ENCODE measurements at places on chromosomes 7 and 10.
A peak's percentile ranks its signal among the peaks of the same experiment; 100 is the strongest.

GRCh38 chr10:49550563-49550962, 11.6 kb upstream of the ERCC6 start:
- peaks cover 3% of the 10 kb centered on the region for H3K36me3 ChIP-seq
- DNase-seq, result no peak
- H3K27me3 ChIP-seq, result no peaks in the 10 kb centered on the region
- H3K27ac ChIP-seq, result no peak overlapping the region
- no peak overlapping the region for H3K4me3 ChIP-seq

DNA sequence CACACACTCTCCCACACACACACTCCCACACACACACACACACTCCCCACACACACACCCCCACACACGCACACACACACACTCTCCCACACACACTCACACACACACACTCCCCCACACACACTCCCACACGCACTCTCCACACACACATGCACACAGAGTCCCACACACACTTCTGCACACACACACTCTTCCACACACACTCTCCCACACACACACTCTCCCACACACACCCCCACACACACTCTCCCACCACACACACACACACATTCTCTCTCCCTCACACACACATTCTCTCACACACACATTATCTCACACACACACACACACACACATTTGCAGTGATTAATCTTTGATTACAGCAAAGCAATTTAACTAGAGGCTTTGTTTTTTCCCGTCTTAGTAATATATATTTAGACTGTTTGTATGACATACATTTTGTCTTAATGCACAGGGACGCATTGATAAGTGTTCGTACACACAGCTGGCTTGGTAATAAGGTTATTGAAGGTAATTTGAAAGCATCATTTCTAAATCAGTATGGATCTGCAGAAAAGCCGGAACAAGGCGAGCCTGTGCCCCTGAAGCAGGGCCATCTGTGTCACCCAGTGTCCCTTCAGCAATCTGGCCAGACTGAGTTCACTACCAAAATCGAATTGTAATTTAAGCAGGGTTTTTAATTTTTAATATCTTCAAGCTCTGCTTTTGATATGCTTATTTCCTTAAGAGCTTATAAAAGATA, 69.9 kb upstream of the SH2B2 start:
- no peak for DNase-seq
- H3K4me3 ChIP-seq, result no peak overlapping the region

DNA sequence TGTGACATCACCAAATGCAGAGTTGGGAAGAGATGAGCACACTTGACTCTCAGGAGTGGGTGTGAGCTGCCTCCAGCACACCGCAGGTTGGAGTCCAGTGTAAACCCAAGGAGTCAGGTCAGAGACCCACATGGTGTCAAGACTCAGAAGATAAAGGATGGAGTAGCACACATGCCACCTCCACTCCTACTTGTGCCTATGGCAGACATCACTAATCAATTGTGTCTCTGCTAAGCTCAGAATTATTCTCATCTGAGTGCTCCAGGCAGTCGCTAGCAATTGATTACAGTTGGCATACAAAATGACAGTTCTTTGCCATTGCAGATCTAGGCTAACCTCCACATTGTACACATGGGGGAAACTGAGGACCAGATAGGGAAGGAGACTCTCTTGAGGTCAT, 187.1 kb downstream of the RPS24 start:
- H3K36me3 ChIP-seq, result no peaks in the 10 kb centered on the region
- H3K4me1 ChIP-seq, result peaks cover 33% of the 10 kb centered on the region
- DNase-seq, result no peak
- no peaks in the 10 kb centered on the region for H3K27me3 ChIP-seq

DNA sequence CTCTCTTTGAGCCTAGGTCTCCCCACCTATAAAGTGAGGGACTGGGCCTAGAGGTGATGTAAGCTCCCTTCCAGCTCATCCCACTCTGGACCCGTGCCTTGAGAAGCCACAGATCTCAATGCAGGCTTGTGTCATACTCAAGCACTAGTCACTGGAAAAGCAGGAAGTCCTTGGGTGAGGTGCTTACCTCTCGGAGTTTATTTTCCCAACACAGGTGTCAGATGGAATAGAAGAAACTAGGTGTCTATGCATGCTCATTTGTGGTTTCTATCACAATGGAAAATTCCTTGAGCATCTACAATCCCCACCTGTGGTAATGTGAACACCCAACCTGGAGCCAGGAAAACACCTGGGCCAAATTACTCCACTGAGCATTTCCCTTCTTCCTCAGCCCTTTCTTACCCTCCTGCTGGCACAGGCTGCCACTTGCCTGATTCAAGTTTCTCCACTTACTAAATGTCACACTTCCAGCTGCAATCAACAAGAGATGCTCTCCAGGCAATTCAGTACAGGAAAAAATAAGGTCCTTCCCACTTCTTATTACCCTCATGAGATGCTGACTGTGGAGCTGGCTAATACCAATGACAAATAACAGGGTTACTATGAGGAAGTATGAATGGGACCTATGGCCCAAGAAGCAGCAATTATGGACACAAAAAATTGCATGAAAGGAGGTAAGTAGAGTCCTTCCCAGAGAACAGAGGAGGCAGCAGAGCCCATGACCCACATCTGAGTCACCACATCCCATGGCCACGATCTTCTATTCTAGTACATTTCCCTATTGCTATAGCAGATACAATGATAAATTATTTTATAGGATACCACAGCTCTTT, 13.1 kb downstream of the LSM5 start:
- no peaks in the 10 kb centered on the region for H3K27me3 ChIP-seq
- H3K36me3 ChIP-seq, result no peaks in the 10 kb centered on the region
- H3K4me3 ChIP-seq, result no peak overlapping the region
- no peak overlapping the region for H3K27ac ChIP-seq
- H3K4me1 ChIP-seq, result peaks cover 18% of the 10 kb centered on the region

DNA sequence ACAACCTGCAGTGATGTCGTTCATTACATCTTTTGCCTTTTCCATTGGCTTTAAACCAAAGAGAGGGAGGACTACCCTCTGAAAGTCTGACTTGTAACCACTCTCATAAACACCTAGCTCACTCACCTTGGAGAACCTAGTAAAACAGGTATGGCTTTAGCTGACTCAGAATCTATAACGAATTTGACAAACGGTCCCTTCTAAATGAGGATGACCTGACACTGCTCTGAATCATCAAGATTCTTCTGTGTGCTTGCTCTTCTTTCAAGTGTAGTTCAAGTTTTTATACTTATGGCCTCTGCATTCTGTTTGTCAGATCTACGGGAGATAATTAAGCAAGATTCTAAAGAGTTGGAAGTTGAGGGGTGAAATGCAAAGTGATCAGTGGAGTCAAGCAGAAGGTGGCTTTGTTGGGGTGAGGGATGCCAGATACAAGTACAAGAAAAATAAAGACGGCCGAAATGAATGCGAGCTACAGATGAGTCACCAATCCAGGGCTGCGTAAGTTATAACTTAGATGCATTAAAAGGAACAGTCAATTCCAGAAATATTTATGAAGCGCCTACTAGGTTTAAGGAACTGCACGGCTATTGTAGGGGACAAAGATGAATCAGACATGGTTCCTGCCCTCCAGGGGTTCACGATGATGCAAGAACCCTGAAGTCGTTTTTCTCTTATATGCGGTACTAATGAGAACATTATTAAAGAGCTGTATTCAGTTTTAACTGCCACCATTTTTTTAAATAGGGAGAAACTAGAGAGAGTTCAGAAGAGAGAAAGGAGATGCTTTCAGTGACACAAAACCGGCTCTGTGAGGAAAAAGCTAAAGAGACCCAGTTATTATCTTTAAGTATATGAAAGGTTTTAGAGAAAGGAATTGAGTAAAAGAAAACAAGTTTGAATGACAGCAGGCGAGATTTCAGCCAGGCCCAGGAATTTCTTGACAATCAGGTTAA, 6.5 kb downstream of the HIPK2 start:
- H3K27me3 ChIP-seq, result no peaks in the 10 kb centered on the region
- H3K4me1 ChIP-seq, result peaks cover 41% of the 10 kb centered on the region
- no peak for DNase-seq
- H3K4me3 ChIP-seq, result no peak overlapping the region

DNA sequence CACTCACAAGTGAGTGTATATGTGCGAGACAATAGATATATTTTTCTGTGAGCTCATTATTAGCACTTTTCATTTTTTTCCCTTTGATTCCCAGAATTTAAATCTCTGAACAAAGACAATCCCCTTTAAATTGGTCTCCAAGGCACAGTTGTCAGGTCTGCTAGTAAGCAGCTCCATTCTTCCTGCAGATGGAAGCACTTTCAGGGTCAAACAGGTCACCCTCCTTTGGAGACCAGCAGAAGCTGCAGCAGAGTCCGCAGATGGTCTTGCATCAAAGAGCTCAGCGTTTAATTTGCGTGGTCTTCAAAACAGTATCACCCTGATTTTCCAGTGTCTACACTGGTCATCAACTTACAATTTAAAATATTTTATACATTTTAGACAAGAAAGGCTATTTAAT, 543.8 kb downstream of the ARL4A start:
- no peak overlapping the region for H3K27ac ChIP-seq
- no peak for DNase-seq
- H3K4me1 ChIP-seq, result peaks cover 4% of the 10 kb centered on the region

GRCh38 chr7:96426027-96426426, 104.1 kb upstream of the SLC25A13 start:
- H3K27ac ChIP-seq, result peak overlapping the region; percentile 28
- H3K4me3 ChIP-seq, result no peak overlapping the region
- H3K36me3 ChIP-seq, result no peaks in the 10 kb centered on the region
- peaks cover 4% of the 10 kb centered on the region for H3K27me3 ChIP-seq
- peaks cover 12% of the 10 kb centered on the region for H3K4me1 ChIP-seq
- DNase-seq, result no peak

- H3K4me3 ChIP-seq, result no peak overlapping the region
- no peaks in the 10 kb centered on the region for H3K4me1 ChIP-seq
- H3K27ac ChIP-seq, result no peak overlapping the region
- H3K27me3 ChIP-seq, result peaks cover 3% of the 10 kb centered on the region
Measured at GRCh38 chr10:12605580-12606405, 256.4 kb downstream of the CAMK1D start.

DNA sequence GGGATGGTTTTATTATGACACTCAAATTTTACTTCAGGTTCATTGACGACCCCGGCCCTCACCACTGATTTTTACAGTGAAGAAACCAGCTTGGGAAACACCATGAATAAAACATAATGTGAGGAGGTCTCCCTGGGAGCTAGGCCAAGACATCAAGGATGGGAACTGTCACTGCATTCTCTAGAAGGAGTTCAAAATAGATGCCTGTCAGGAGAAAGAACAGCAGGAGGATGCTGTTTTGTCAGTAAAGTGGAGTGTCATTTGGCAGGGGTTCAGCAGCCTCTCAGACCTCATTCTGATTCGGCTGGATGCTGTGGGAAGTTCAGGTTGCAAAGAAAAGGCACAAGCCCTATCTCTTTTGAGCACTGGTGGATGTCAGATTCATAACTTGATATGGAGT, 360.3 kb upstream of the C7orf33 start:
- H3K27me3 ChIP-seq, result peaks cover 3% of the 10 kb centered on the region
- H3K4me1 ChIP-seq, result no peaks in the 10 kb centered on the region
- DNase-seq, result no peak

- no peak overlapping the region for H3K27ac ChIP-seq
- no peaks in the 10 kb centered on the region for H3K36me3 ChIP-seq
- H3K4me3 ChIP-seq, result no peak overlapping the region
- H3K27me3 ChIP-seq, result no peaks in the 10 kb centered on the region
- peaks cover 52% of the 10 kb centered on the region for H3K4me1 ChIP-seq
Measured at GRCh38 chr7:28478656-28479055, 66.3 kb downstream of the CREB5 start.

GRCh38 chr10:78803710-78804109, 265.1 kb upstream of the ZMIZ1 start:
- no peak for DNase-seq
- H3K4me3 ChIP-seq, result no peak overlapping the region
- no peaks in the 10 kb centered on the region for H3K27me3 ChIP-seq
- H3K36me3 ChIP-seq, result no peaks in the 10 kb centered on the region

GRCh38 chr10:77819210-77820112, 107.1 kb downstream of the DLG5 start:
- H3K36me3 ChIP-seq, result peaks cover 39% of the 10 kb centered on the region
- no peaks in the 10 kb centered on the region for H3K4me1 ChIP-seq
- H3K4me3 ChIP-seq, result no peak overlapping the region
- no peak for DNase-seq
- no peaks in the 10 kb centered on the region for H3K27me3 ChIP-seq

- no peak overlapping the region for H3K4me3 ChIP-seq
- no peak overlapping the region for H3K27ac ChIP-seq
- peaks cover 78% of the 10 kb centered on the region for H3K27me3 ChIP-seq
- no peak for DNase-seq
- peaks cover 4% of the 10 kb centered on the region for H3K4me1 ChIP-seq
Measured at GRCh38 chr7:38628630-38629385, 2.4 kb downstream of the AMPH start.

DNA sequence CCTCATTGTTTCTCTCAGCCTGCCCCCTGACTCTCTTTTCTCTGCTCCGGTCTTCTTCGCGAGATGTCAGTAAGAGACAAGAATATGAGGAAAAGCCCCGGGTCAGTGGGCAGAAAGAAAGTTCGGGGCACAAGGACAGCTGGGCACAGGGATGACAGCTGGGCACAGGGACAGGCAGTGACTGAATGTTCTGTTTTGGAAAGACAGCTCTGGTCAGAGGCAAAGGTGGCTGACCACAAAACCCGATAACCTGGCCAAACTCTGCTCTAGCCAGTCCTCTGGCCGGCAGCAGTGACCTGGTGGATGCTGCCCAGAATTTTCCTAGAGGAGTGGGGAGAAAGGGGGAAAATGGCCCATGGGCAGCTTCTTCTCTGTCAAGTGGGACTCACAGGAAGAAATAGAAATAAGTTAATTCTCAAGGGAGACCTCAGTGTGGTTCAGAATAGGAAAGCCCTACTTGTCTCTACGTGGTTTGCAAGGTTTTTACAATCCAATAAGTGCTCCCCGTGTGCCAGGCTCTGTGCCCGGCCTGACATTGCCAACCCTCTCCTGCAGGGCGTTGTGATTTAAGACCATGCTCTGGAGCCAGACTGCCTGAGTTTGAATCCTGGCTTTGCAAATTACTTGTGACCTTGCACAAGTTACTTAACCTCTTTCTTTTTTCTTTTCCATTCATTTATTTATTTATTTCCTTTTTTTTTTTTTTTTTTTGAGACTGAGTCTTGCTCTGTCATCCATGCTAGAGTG, 110.6 kb upstream of the ZNF716 start:
- no peaks in the 10 kb centered on the region for H3K4me1 ChIP-seq
- DNase-seq, result no peak
- H3K4me3 ChIP-seq, result no peak overlapping the region
- H3K27me3 ChIP-seq, result no peaks in the 10 kb centered on the region
- H3K27ac ChIP-seq, result no peak overlapping the region
- H3K36me3 ChIP-seq, result no peaks in the 10 kb centered on the region

DNA sequence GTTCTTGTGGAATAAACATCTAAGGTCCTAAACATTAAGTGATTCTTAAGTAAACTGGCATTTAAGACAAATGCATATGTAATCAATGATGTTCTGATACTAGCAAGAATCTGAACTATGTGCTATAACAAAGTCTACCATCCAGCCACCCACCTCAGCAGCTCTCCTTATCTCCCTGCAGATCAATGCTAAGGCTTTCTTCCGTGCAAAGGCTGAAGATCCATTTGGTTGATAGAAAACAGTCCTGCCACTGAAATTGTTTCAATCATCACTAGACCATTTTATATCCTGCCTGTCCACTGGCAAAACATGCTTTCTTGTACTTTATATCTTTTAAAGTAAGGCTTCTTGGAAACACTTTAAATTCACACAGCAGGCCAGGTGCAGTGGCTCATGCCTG, 6.3 kb upstream of the SMKR1 start:
- no peaks in the 10 kb centered on the region for H3K36me3 ChIP-seq
- H3K27ac ChIP-seq, result no peak overlapping the region
- H3K4me1 ChIP-seq, result peaks cover 4% of the 10 kb centered on the region
- DNase-seq, result no peak
- H3K27me3 ChIP-seq, result peaks cover 10% of the 10 kb centered on the region
- H3K4me3 ChIP-seq, result no peak overlapping the region
